ENCODE measurements at places on chromosomes 1 and 21.

DNA sequence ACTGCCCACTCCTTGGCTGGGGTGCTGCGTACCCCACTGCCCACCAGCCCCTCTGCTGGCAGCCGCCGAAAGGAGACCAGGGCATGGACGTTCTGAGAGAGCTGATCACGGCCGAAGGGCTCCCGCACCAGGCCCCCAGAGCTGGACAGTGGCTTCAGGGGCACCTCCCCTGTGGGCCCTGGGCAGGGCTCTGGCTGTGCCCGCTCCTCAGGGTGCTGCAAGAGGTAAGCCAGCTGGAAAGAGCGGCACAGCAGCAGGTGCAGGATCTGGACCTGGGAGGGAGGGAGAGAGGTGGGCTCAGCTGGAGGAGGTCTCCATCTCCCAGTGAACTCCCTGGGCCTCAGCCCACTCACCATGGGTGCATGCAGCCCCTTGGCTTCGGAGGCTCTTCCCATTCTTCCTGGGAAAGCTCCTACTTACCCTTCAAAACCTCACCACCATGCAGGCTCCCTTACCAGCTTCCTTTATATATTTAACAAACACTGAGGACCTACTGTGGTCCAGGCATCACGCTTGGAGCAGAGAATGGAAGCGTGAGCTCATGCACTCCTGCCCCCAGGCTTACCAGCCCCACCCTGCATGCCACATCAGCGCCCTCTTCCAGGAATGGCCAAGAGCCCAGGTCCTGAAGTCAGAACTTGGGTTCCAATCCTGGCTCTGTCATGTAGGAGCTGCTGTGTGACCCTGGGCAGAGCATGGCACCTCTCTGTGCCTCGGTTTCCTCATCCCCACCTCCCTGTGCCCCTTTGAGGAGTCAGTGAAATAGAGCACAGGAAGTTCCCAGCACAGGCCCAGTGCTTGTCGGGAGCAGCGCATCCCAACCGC, 6.8 kb upstream of the KIF17 start:
- DNase-seq, result no peak

DNA sequence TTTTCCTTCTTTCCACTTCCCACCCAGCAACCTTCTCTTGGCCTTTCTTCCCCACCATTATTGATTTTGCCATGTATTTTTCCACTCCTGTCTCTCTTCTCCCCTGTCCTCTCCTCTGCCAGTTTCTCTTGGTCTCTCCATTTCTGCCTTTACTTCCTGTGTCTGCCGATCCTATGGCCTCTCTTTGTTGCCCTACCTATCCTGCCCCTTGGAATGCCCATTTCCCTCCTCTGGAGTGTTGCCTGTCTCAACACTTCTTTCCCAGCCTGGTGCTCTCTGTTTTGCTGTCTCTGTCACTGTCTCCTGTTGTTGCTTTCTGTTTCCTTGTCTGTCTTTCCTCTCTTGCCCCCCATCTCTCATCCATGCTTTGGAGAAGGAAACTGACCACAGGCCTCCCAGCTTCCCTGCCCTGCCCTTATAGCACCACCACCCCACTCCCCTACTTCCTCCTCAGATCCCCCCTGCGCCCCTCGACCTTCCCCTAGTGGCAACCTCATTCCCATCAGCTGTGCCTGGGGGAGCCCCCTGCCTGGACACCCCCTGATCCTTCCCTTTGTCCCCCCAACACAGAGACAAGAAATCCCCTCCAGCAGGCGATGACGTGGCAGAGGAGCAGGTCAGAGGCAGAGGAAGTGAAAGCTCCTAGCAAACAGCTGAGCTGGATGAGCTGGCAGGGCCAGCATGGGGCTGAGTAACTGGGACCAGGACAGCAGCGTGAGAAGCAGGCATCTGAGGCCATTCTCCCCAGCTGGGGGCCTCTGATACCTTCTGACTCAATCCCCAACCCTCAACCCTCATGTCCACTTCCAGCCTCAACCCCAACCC, 6.6 kb upstream of the ETV3L start:
- no peak for DNase-seq

DNA sequence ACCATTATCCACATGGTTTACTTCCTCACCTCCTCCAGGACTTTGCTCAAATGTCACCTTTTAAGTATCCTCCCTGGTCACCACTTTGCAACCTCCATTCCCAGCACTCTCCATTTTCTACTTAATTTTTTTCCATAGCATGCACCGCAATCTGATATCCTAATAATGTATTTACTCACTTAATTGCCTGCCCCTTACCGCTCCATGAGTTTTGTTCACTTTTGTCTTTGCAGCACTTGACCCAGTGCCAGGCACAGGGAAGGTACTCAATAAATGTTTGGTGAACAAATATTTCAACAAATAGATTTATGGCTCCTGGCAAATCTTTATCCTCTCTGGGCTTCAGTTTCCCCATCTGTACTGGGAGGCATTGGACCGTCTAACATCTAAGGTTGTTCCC, 53.6 kb downstream of the UBE2T start:
- no peak for DNase-seq

- DNase-seq, result no peak
Measured at GRCh38 chr1:186194107-186194756, 180.8 kb downstream of the TPR start.

GRCh38 chr1:234281826-234282489, 91.3 kb upstream of the COA6 start:
- DNase-seq, result no peak

DNA sequence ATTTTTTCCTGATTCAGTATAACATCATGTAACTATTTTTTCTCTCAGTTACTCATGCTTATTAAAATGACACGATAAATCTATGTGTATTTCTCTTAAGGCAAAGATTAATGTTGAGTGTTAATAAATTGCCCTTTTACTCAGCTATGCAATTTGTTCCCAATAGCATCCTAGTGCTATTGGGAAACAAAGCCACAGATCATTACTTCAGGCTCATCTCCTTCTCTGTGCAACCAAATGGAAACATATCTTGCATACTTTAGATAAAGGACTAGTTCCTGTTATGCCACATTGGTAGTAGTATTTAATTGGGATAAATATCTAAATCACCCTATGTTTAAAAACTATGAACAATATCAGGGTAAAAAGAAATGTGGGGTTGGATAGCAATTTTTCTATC, 106.2 kb downstream of the PLPPR4 start:
- no peak for DNase-seq

DNA sequence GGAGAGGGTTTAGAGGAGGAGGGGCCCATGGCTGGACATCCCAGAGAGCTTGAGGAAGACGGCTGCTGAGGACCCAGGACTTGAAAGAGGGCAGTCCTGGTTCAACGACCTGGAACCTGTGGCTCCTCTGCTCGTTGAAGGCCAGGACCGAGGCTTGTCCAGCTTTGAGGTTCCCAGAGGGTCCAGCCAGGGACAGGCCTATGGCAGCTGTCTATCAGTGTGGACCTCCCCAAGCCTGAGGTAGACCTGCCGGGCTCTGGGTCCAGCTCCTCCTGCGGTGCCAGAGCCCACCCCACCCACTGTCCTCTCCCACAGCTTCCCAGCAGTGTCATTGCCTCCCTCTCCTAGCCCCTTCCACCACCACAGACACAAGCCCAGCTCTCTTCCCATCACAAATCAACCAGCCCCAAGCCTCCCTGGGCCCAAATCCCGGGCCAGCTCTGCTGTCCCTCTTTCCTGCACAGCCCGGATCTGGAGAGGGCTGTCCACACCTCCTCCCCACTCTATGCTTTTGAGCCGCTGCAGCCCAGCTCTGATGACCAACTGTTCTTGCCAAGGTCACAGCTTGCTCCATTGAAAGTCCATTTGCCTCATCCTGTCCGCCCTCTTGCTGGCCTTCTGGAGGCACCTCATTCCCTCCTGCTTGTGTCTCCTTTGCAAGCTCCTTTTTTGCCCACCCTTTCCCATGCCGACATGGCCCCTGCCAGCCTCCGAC, 48.7 kb upstream of the EDN2 start:
- no peak for DNase-seq

DNA sequence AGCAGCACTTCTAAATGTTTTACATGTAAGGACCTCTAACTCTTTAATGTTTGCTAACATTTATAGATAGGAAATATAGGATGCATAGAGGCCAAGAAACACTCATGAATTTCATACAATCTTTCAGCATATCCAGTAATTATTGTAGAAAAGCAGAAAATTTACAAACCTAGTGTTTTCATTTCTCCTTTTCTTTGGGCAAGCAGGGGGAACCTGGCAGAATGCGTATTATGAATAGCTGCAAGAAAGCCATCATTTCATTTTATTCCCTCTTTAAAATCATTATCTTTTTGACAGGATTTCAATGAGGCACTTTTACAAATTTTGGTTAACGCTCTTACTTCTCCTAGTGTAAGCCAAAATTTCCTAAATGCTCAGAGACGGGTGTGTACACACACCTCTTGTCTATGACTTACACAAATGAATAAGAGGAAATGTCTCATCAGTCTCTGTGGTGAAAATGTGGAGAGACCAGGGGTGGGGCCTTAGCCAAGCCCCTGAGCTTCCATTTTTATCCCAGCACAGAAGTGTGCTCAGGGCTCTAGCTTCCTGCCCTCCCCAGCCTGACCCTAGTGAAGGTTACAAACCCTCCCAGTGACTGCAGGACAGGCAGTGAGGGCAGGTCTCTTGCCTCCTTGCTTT, 91.6 kb downstream of the LRRC8C start:
- peak; percentile 70 for DNase-seq

DNA sequence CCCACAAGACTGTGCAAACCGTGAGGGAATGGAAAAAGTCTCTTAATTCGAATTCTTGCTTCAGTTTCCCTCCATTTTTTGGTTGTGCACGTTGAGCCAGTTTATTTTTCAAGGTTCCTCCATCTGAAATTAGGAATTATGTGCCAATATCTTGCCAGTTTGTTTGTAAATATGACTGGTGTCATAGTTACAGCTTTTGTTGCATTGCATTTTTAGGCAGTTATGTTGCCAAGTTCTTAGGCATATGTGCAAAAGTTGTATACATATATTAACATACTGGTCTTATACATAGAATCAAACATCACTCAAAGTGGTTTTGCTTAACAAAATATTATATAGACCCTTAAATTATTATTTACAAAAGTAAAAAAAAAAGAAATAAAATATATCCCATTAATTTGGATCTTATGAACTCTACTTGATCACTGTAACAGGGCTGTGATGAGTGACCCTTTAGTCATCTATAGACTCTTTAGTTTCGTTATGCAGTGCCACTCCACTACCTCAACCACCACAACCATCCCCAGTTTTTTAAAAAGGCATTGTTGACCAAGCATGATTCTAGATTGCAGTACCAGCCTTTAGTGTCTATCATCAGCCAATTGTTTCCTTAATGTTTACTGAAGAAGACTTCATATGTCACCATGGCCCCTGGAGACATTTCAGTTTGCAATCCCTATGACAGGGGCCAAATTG, 20.9 kb upstream of the DYNLT5 start:
- DNase-seq, result no peak

GRCh38 chr1:238764779-238765178, 621.6 kb upstream of the CHRM3 start:
- DNase-seq, result no peak

DNA sequence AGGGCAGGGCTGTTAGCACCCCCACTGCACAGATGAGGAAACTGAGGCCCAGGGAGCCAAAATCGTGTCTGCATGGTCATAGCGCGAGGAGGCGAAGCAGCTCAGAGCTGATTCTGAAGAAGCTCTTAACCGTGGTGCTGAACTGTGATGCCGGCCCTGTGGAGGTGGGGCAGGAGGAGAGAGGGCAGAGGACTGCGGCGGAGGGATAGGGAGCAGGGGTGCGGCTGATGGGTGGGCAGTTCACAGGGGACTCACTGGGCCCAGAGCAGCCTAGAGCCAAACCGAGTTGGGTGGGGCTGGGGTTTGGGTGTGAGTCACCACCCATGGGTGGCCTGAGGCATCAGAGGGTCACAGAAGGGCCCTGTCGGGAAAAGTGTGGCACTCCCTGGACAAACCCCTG, 74.7 kb downstream of the RAP1GAP start:
- DNase-seq, result no peak

DNA sequence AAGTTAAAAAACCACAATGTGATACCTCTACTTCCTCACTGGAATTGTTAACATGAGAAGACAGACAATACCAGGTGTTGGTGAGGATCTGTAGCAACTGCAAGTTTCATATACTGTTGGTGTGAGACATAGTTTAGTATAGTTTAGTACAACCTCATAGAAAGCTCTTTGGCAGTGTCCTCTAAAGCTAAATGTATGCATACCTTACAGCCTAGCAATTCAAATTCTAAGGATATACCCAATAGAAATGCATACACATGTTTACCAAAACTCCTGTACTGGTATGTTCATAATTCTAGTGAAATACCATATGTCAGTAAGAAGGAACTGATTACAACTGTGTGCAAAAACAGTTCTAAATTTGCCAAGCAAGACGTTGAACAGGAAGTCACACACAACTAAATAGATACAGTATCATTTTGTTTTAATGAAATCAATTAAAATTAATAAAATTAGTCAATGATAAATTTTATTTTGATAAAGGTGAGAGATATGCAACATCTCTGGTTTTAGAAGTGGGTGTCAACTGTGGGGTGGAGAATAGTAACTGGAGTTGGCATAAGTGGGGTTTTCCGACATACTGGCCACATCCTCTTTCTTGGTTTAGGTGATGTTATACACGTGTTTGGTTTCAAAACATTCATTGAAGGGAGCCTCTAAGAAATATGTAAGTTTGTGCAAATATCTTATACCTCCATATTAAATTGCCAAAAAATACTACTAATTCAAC, 450.7 kb downstream of the PTPRC start:
- DNase-seq, result peak; percentile 24

GRCh38 chr1:102891868-102892625, 216.3 kb downstream of the COL11A1 start:
- DNase-seq, result no peak

DNA sequence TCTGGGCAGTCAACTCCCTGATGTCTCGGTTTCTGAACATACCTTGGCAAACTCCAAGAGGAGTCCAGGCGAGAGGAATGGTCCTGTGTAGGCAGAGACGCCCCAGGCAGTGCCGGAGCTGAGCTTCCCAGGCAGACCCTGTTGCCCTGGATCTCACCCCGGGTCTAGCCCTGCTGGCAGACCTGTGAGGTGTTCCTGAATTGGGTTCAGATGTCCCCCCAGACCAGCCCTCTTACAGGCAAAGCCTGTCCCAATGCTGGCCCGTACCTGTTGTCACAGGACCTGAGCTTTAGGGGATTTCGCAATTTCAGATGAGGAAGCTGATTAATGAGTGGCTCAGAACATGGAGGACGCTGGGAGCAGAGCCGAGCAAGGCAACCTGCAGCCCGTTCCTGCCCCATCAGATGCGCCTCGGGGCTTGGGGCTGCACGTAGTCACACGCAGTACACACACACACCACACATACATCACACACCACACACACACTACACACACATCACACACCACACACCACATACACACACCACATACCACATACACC, 38.5 kb upstream of the PDE9A start:
- peak; percentile 55 for DNase-seq

- DNase-seq, result no peak
Measured at GRCh38 chr1:6409053-6409452, 10.7 kb downstream of the HES2 start.
